ENCODE measurements at places on chromosomes 7 and 10. TPM values are rescaled to one million over a fixed set of nuclear protein-coding genes. Genes with fewer than 3 reads are reported as not detected.

KCNIP2 gene
- 0.27 TPM for total RNA-seq

AKR1C3 gene
- total RNA-seq = 40.1 TPM

RNLS gene
- 1.5 TPM for total RNA-seq

ST8SIA6 gene
- 0.72 TPM for total RNA-seq

MPP7 gene
- 0.56 TPM for total RNA-seq

LEP gene
- total RNA-seq = under 0.01 TPM

HMX2 gene
- not detected for total RNA-seq

PTPN20 gene
- not detected for total RNA-seq

FAM200A gene
- 4.9 TPM for total RNA-seq

CRYGN gene
- not detected for total RNA-seq

TPK1 gene
- total RNA-seq = 11.1 TPM

GPR85 gene
- 0.19 TPM for total RNA-seq

HOXA11 gene
- total RNA-seq = 0.09 TPM

TLX1 gene
- not detected for total RNA-seq

All from endothelial cell of coronary artery (primary cell).